ENCODE measurements at places on chromosomes 12 and 14.
A peak's percentile ranks its signal among the peaks of the same experiment; 100 is the strongest.

- DNase-seq, result no peak
These were observed 17.6 kb upstream of the ZFP36L1 start for GRCh38 chr14:68810173-68811153.

DNA sequence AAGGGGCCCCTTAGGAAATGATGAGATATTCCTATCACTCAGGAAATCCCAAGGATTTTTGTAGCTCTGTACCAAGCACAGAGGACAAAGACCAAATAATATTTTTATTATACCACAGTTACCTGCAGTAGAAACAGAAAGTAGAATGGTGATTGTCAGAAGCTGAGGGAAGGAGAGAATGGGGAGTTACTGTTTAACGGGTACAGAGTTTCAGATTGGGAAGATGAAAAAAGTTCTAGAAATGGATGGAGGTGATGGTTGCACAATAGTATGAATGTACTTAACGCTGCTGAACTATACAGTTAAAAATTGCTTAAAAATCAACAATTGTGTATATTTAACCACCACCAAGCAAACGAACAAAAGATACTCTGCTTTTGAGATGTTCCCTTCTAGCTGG is 24.1 kb downstream of the FLVCR2 start:
- no peak for DNase-seq

GRCh38 chr12:102669056-102669455 is 188.7 kb upstream of the IGF1 start:
- no peak for DNase-seq

DNA sequence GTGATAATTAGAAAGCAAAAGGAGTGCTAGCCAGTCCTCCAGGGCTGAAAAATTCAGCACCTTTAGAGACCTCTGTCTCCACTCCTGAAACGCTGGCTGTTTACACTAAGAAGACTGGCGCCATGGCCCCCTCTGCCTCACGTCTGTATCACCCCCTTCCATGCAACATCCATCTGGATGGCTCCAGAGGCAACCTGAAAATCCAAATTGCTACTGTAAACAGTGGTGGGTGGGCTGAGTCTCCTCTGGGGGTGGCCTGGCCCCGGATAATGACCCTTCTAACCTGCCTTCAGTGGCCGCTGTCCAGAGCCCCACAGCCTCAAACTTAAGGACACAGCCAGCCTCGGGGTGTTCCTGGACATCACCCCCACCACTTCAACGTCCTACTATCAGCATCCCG is 1.4 kb downstream of the PRKD1 start:
- DNase-seq, result no peak

- DNase-seq, result no peak
These were observed 9.2 kb downstream of the KTN1 start for GRCh38 chr14:55589171-55589570.

DNA sequence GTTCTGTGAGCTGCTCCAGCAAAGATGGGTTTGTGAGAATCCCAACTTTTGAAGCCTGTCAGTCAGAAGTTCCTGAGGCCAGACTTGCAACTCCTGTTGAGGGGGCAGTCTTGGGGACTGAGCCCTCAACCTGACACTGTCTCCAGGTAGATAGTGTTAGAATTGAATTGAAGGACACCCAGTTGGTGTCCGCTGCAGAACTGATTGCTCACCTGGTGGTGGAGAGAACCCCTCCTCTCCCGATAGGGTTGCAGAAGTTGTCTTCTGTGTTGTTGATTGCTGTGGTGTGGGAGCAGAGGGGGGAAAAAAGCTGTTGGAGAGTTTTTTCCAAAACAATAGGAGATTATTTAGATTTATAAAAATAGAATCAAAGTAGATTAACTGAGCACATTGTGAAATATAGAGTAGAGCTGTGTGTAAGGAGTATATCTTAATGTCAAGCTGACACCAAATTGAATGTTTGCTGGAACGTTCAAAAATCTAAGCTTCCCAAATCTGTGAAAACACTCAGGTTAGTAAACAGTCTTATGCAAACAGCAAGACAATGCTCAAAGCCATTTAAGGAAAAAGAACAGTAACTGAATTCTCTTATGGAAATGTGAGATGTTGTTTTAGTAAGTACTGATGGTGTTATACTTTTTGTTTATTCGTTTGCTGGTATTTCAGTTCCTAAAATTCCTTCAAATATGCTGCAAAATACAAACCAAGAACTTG is 18.6 kb downstream of the HIF1A start:
- no peak for DNase-seq

- DNase-seq, result no peak
These were observed 795.4 kb downstream of the SLC6A15 start for GRCh38 chr12:84117190-84117589.

DNA sequence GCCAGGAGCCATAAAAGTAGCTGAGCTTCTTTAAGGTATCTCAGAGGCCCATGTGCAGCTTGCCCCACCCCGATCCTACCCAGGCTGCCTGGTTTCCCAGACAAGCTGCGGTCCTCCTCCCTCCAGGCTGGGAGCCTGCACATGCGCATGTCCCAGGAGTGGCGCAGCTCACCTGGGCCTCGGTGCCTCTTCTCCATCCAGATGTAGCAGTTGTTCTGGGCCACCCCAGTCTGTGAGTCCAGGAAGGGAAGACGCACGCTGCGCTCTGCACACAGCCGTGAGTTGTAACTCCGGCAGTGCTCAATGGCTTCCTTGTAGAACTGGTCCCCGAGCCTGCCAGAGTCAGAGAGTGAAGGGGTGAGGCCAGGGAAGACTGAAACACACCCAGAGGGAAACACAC is 122.3 kb downstream of the DPF3 start:
- DNase-seq, result no peak

DNA sequence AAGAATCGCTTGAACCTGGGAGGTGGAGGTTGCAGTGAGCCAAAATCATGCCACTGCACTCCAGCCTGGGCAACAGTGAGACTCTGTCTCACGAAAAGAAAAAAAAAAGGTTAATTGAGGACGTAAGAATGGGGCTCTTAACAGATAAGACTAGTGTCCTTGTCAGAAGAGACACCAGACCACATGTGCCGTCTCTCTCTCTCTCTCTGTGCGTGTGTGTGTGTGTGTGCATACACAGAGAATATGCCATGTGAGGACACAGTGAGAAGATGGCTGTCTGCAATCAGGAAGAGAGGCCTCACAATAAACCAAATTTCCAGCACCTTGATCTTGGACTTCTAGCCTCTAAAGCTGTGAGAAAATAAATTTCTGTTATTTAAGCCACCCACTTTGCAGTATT is 11.7 kb upstream of the ERC1 start:
- DNase-seq, result no peak

GRCh38 chr12:132388379-132389015 is 59.1 kb upstream of the GALNT9 start:
- DNase-seq, result no peak

GRCh38 chr14:35284506-35284905 is 7.7 kb upstream of the PSMA6 start:
- no peak for DNase-seq

DNA sequence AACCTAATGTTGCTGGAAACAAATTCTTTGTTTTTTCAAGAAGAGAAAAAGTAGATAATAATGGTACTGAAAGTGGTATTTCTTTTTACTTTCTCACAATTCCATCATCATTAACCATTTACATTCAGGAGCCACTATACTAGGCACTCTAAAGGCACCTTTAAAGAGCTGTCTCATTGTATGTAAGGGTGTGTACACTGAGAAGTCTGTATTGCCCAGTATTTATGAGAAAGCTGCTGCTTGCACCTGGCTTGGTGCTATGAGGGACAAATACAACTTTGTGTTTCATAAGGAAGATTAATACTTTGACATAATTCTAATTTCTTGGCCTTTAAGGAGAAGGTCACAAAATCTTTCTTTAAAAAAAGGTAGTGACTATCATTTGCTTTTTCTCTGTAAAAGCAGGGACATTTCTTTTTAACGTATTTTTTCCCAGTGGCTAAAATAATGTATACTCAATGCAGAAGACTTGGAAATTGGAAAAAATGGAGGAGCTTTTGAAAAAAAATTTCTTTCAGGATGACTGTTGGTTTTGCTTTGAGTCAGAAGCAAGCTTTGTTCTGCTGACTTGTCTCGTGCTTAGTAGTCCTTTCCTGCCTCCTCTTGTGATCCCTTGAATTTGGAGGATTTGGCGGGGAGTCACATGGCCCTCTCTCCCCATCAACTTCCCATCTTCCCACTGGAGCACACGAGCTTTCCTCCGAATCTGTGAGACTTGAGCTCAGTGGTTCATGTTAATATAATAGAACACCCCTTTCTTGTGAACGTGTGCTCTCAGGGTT is 50.1 kb downstream of the RASSF3 start:
- no peak for DNase-seq

GRCh38 chr12:3218228-3219171 is 141.3 kb downstream of the TSPAN9 start:
- DNase-seq, result peak; percentile 81

DNA sequence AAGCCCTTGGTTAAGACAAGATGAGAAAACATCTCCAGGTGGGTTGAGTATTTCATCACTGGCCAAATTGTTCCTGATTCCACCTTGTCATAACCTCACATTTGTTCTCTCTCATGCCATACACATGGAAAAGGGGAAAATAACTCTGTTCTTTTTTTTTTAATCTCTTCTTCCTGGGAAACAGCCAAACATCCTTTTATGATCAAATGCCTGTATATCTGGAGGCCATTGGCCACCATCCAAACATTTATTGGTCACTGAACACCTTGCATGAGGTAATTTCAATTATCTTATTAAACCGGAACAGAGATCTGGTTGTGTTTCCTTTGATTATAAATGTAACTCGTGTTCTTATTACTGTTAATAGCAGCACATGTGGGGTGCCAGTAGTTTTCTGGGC is 469.6 kb downstream of the NPAS3 start:
- no peak for DNase-seq

DNA sequence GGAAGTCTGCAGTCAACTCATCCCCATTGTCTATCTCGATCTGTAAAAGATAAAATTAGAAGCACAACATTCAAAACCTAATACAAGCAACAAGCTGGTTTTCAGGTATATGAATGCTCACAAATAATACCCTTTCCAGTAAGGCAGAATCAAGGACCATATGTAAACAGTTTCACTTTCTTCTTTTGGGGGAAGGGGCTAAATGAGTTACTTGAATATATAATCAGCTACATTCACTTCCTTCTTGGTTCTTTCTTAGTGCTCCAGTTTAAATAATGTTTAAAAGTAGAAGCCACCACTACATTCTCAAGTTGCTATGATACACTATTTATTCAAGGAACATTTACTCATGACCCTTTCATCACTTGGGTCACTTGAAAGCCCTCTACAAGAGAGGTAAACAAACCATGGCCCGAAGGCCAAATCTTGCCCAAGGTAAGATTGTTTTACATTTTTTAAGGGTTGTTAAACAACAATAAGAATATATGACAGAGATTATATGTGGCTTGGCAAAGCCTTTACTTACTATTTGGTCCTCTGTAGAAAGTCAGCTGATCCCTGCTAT is 10.3 kb downstream of the TWF1 start:
- no peak for DNase-seq

DNA sequence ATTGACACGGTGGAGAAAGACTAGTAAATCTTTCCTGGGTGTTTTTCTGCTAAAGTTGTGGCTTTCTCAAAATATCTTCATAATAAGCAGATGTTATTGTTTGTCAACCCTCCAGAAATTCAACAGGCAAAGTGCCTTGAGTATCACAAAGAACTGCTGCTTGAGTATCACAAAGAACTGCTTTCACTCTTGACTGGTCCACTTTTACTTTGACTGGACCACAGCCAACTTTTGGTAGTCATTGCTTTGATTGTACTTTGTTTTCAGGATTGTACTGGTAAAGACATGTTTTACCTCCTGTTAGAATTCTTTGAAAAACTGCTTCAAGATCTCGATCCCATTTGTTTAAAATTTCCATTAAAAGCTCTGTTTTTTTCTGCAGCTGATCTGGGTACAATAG is 62.6 kb downstream of the PDZRN4 start:
- DNase-seq, result no peak

GRCh38 chr14:33833706-33834465 is 117.0 kb downstream of the EGLN3 start:
- no peak for DNase-seq

DNA sequence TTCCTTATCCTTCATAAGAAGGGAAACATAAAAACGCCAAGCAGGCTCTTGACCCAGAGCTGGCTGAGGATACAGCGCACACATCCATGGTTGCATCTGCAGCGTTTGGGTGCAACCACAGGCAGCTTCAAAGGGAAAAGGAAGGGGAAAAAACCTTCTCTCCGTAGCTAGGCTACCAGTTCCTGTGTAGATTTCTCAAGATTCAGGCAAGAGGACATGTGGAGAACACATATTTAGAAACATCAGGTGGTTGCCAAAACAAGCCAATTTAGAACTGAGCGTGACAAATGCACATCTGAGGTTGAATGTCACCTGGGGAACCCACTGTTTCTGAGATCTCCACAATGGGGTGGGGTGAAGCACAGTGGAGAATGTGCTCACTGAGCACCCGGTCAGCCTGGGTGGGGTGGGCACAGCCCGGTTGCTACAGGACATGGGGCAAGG is 78.3 kb upstream of the BDKRB2 start:
- DNase-seq, result no peak

- DNase-seq, result peak; percentile 61
These were observed 68.5 kb upstream of the CAPRIN2 start for GRCh38 chr12:30823156-30823699.

DNA sequence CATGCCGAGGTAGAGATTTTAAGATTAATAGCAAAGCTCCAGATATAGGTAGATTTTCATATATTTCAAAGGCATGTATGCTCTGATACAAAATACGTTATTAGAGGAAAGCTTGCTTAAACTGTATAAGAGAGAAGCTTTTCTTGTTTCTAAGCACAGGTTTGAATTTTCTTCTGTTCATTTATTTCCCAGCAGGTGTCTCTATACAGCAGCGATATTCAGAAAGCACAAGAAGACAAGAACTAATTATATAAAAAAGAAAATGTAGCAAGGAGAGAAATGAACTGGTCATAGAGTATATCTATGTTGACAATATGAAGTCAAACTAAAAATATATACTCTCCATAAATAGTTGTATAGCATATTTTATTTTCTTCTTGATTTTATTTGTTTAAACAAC is 307.4 kb upstream of the NOVA1 start:
- no peak for DNase-seq

- DNase-seq, result no peak
These were observed 60.5 kb downstream of the DDX51 start for GRCh38 chr12:132083614-132083940.

DNA sequence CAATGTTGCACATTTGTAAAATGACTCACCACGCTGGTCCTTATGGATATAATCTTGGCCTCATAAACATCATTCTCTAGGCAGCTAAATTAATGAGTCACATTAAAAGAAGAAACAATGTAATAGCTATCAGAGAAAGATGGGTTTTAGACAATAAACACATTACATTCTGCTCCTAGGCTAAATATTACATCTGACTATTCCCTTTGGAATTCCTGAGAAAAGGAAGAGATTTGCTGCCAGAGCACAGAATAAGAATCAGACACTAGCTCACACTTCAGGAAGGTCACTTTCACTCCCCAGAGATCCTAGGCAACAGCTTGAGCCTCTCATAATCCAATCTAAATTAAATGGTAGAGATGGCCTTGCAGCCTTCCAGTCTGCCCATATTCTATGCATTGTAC is 218.2 kb downstream of the PTPRO start:
- no peak for DNase-seq

- DNase-seq, result no peak
These were observed 111.9 kb upstream of the CPM start for GRCh38 chr12:69044887-69045286.

GRCh38 chr14:21070610-21071224 is 613 bp downstream of the ARHGEF40 start:
- DNase-seq, result peak; percentile 79

All from right hindlimb (tissue), 1 donor.